ENCODE measurements at places on chromosomes 13 and 19.

GRCh38 chr19:34172661-34173192, 423 bp downstream of the LSM14A start:
- peak; percentile 8 for DNase-seq

GRCh38 chr13:87889254-87889653, 218.1 kb downstream of the SLITRK5 start:
- DNase-seq, result no peak

GRCh38 chr19:4503132-4503824, 15.0 kb downstream of the PLIN4 start:
- DNase-seq, result no peak

- peak; percentile 23 for DNase-seq
These were observed 365 bp downstream of the PPP6R1 start for GRCh38 chr19:55258476-55258827.

- DNase-seq, result no peak
These were observed 40.5 kb upstream of the VSTM2B start for GRCh38 chr19:29485293-29485692.

DNA sequence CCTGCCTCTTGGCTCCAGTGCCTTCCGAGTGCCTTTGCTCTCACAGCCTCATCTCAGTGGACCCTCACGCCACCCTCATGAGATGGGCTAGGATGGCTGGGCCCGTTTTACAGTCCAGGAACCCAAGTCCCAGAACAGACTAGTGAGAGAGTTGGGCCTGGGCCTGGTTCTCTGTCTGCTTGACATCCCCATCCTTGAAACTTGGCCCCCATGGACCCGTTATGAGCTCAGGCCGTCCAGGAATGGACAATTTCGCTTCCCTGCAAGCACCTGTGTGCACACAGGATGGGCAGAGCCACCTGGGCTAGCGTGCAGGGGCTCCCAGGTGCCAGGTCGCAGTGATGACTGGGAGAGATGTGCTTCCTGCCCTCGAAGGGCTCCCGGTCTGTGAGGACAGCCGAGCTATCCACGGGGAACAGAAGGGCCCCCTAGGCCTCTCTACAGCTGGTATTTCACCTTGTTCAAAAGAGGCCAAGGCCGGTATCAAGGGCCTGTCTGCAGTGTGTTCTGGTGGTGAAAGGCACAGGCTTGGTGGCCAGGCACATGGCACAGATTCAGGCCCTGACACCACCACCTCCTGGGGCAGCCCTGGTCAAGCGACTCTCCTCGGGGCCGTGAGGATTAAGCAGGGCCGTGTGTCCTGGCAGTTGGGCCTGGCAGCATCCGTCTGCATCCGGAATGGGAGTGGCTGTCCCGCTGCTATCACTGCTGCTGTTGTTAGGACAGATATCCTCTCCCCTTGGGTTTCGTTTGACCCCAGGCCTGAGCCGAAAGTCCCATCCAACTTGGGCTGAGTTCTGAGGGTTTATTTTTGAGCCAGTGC, 38.9 kb downstream of the CAPN12 start:
- DNase-seq, result no peak

- no peak for DNase-seq
These were observed 4.2 kb upstream of the ZIC2 start for GRCh38 chr13:99977334-99977911.

GRCh38 chr19:13849991-13850909, 26.7 kb upstream of the NANOS3 start:
- peak; percentile 66 for DNase-seq

- no peak for DNase-seq
These were observed 8.5 kb downstream of the SH3GL1 start for GRCh38 chr19:4391701-4392483.

- no peak for DNase-seq
These were observed 3.0 kb upstream of the C19orf81 start for GRCh38 chr19:50646074-50646807.

GRCh38 chr19:54803410-54803809, at the start of gene KIR2DL4:
Gene KIR2DL4, plus strand, starts transcription at chr19:54803610. Its CDS starts 42 bp downstream, at chr19:54803652.
- no peak for DNase-seq

- peak; percentile 76 for DNase-seq
These were observed 13.3 kb downstream of the PALM3 start for GRCh38 chr19:14048443-14049153.

DNA sequence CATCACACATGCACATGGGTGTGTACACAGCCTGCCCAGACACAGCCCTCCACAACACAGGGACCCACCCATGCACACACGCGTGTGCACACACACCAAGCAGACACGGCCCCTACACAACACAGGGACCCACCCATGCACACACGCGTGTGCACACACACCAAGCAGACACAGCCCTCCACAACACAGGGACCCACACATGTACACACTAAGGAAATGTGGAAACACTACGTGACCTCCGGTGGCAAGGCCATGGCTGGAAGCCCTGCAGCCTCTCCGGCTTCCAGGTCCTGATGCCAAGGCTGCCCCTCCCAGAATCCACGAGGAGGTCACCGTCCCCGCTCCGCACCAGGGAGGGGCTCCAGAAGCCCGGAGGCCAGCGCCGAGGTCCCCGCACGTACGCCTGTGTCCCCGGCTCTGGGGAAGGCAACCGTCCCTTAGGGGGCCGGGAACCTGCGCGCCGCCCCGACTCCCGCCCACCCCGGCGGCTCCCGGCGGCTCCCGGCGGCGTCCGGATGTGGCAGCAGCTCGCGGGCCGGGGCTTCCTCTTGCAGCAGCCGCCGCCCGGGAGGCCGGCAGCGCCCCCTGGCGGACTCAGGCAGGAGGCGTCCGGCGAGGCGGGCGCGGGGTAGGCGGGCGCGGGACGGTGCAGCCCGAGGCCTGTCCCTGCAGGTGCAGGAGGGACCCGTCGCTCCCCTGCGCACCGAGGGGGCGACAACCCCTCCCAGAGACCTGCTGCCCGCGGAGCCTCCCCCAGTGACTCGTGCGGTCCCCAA, 29.8 kb upstream of the GRTP1 start:
- DNase-seq, result peak; percentile 85

DNA sequence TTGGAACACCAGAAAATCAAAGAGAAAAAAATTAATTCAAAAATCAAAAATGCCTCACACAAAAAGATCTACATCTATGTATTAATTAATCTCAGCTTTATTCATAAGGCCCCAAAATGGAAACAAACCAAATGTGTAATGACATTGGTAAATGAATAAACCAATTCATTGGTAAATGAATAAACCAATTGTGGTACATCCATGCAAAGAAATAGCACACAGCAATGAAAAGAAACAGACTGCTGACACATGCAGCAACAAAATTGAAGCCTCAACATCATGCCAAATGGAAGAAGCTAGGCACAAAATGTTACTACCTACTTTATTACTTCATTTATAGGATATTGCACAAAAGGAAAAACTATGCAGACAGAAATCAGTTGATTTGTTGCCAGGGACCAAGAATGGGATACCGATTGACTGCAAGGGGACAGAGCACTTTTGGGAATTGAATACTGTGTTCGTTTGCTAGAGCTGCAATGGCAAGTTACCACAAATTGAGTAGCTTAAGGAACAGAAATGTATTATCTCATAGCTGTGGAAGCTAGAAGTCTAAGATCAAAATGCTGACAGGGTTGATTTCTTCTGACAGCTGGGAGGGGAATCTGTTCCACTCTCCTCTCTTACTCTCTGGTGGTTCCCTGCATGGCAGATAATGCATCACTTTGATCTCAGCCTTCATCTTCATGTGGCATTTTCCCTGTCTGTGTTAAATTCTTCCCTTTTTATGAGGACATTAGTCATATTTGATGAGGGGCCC, 252.8 kb downstream of the RFC3 start:
- DNase-seq, result no peak

DNA sequence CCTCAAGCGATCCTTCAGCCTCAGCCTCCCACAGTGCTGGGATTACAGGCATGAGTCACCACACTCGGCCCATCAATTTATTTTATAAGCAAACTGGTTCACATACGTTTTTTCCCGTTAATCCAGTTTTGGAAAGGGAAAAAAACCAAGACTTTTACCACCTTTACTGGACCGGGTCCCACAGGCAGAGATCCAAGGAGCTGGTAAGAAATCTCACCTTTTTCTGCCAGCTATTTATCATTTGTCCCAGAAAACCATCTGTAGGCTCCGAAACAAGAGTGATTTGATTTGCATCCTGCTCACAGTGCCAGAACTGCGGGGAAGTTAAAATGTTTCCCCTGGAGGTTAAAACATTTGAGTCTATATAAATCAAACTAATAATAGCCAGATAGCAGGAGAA, 6.3 kb upstream of the FUT2 start:
- DNase-seq, result no peak

- DNase-seq, result no peak
These were observed 1504.5 kb upstream of the PCDH20 start for GRCh38 chr13:62920159-62920558.

DNA sequence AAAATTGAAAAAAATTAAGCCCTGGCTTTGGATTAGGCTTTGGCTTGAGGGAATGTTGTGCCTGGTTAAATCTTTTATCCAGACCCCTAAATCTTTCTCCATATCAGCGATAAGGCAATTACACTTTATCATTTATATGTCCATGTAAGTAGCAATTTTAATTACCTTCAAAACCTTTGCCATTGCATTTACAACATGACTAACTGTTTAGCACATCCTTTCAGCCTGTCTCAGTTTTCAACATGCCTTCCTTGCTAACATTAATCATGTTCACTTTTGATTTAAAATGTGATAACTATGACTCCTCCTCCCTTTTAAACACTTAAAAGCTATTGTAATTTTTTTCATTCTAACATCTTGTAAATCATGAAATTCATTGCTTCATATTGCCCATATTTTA, 583.7 kb downstream of the SLITRK1 start:
- no peak for DNase-seq

DNA sequence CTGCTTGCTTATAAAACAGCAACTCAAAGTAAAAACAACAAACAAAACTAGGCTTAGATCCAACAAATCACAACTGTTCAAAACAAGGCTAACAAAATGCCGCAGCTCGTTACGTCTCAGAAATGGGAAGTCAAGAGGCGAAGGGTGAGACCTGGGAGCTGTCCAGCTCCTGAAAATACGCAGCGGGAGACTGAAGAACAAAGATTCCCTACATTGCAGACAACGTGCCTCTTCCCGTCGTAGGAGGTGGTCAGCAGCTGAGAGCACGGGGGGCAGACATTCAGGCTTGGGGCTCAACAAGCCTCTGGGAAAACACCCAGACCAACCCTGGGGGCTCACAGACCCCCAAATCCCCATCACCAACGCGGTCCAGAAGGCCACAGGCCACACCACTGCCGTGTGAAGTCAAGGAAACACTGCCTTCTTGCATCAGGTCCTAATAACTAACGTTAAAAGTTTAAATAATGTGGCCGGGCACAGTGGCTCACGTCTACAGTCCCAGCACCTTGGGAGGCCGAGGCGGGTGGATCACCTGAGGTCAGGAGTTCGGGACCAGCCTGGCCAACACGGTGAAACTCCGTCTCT, 13.5 kb downstream of the PLPP2 start:
- DNase-seq, result no peak

GRCh38 chr13:29758531-29759114, 91.8 kb downstream of the UBL3 start:
- peak; percentile 45 for DNase-seq

GRCh38 chr13:61339054-61339621, 76.5 kb downstream of the PCDH20 start:
- no peak for DNase-seq

DNA sequence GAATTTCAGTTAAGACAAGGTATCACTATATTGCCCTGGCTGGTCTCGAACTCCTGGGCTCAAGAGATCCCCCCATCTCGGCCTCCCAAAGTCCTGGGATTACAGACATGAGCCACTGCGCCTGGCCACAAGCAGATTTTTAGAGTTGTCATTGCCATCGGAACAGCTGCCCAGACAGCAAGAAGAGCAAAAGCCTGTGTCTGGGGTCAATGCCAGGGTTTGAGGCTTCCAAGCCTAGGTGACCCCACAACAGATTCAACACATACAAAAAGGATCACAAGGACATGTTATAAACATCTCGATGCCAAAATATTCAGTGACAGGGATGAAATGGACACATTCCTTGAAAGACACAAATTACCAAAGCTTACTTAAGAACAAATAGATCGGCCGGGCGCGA, 40.1 kb upstream of the KLF2 start:
- no peak for DNase-seq

- no peak for DNase-seq
These were observed 645 bp upstream of the TRAPPC5 start for GRCh38 chr19:7679771-7680605.

- DNase-seq, result no peak
These were observed 127.7 kb downstream of the FRY start for GRCh38 chr13:32159137-32159869.

DNA sequence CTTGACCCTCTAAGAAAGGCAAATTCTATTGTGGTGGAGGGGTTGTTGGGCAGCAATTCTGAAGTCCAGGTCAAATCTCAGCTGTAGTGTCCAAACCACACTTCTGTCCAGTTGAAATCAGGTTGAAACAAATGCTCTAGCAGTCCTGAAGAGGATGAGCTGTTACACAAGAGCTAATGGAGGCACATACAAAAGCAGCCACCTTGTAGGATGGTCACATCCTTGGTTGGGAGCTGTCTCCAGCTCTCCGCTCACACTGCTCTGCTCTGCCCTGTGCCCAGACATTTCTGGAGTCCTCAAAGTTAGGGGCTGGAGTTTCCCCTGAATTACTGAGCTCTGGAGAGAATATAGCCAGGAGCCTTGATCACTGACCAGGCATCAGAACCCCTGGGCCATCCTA, 47.2 kb downstream of the GPR12 start:
- no peak for DNase-seq

DNA sequence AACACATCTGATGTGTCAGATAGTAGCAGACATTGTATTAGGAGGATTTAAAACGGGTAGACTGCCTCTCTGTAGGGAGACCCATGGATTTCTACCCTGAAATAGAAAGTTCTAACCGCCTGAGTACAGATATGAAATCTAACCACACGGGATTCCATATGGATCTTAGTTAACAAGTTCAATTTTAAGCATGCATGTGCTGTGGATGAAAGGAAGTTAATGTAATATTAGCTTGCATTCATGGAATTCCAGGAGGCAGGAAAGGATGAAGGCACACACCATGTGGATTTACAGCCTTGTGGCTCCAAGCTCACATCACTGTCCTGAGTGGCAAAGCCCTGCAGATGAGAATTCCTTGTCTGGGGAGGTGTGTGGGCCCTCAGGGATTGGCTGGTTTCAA, 120.6 kb upstream of the IRS2 start:
- no peak for DNase-seq

DNA sequence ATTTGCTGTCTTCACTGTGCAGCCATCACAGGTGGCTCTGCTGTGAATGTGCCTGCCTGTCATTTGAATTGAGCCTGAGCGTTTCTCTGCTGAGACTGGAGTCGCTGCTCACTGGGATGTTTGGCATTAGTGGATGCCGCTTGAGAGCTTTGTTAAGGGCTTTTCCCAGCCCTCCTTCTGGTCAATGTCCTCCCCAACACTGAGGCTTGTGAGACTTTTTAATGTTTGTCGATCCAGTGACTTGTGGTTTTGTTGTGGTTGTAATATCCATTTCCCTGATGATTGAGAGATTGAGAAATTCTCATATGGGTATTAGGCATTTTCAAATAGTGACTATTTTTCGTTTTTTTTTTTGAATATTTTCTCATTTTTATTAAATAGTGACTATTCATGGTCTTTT, 2.6 kb downstream of the TPRX2 start:
- DNase-seq, result no peak

- no peak for DNase-seq
These were observed 4.1 kb downstream of the PIP5K1C start for GRCh38 chr19:3695986-3696659.
